Activated CD4-positive, alpha-beta T cell treated with anti-CD3 and anti-CD28 coated beads for 24 hours (primary cell): ENCODE measurements at places on chromosomes 11 and 22.
A peak's percentile ranks its signal among the peaks of the same experiment; 100 is the strongest.

GRCh38 chr22:43704051-43704450, 108.1 kb downstream of the EFCAB6 start:
- DNase-seq: no peak

DNA sequence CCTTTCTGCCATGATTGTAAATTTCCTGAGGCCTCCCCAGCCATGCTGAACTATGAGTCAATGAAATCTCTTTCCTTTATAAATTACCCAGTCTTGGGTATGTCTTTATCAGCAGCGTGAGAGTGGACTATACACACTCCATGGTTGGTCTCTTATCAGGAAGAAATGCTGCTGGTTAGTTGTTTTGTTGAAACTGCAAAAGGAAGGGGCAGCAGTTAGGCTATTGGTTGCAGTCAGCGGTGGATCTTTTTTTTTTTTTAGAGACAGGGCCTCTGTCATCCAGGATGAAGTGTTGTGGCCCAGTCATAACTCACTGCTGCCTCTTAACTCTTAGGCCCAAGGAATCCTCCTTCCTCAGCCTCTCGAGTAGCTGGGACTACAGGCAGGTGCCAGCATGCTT, 51.7 kb downstream of the HSD17B12 start:
- no peak for DNase-seq

GRCh38 chr11:11416917-11417316, 63.9 kb upstream of the CSNK2A3 start:
- DNase-seq: no peak

DNA sequence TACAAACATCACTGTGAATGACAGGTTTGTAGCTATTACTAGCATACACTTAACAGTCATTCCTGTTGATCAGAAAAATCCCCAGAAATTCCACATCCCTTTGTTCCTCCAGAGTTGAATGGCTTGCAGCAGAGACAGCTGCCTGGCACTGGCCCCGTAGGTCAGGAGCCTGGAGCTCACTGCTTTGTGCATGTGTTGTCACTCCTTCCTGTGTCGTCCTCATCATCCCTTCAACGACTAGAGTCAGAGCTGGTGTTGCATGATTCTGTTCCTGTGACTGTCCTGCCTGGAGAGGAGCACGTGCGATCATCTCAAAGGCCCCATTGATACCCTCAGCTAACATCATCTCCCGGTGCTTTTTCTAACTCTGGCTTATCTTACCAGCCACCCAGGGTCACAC, 58.3 kb downstream of the LDLRAD3 start:
- no peak for DNase-seq

DNA sequence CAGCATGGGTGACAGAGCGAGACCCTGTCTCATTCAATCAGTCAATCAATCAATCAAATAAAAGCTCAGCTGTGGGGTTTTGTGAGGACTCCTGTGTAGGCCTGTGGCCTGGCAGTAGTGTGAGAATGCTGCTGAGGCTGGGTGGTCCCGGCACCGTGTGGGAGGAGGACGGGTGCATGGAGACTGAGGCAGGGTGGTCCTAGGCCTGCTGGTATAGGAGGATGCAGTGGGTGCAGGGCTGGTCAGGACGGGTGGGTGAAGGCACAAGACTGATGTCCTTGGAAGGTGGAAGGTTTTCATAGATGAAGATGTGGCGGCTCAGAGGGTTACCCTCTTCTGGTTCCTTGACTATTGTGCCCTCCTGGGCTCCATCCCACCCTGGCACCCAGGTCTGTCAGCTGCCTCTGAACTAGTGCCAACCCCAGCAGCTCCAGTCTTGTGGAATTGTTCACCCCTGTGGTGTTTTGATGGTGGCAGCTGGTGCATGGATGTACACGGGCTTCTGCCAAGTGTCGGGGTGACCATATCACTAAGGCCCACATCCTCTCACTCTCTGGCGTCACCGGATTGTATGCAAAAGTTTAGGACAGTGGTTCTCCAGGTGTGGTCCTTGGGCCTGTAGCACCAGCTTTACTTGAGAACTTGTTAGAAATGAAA, 23.7 kb downstream of the TANGO2 start:
- no peak for DNase-seq

DNA sequence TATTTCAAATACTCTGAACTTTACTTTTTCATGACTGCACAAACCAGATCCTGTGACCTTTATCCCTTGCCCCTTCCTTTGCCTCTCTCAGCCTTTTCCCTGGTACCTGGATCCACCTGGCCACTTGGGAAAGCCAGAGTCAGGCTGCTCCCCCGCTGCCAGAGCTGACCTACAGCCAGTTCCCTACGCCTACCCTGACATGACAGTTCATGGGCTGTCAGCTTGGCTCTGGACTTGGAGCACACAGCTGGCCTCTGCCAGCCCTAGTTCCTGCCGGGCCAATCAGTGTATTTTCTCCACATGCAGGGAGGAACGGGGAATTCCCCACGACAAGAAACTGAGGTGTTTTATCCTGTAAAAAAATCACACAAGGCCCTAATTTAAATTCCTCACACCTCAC, 382.6 kb downstream of the INSC start:
- no peak for DNase-seq

- DNase-seq: no peak
Measured at GRCh38 chr11:118838905-118839553, 44.7 kb upstream of the CXCR5 start.

GRCh38 chr11:89267660-89268302, 90.1 kb downstream of the TYR start:
- DNase-seq: no peak

DNA sequence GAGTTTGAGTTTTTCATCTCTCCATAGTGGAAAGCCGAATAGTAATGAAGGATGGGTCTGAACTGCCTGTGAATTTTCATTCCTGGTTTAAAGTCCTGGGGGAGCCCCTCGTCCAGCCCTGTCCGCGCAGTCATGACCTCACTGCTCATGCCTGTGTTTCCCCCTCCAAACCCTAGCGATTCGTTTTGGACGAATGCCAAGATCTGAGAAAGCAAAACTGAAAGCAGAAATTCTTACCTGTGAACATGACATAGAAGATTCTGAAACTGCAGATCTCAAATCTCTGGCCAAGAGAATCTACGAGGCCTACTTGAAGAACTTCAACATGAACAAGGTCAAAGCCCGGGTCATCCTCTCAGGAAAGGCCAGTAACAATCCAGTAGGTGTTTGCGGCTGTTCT, 30.5 kb downstream of the CDPF1 start:
- DNase-seq: no peak

GRCh38 chr11:44213148-44213547, 96.8 kb downstream of the ALX4 start:
- no peak for DNase-seq

DNA sequence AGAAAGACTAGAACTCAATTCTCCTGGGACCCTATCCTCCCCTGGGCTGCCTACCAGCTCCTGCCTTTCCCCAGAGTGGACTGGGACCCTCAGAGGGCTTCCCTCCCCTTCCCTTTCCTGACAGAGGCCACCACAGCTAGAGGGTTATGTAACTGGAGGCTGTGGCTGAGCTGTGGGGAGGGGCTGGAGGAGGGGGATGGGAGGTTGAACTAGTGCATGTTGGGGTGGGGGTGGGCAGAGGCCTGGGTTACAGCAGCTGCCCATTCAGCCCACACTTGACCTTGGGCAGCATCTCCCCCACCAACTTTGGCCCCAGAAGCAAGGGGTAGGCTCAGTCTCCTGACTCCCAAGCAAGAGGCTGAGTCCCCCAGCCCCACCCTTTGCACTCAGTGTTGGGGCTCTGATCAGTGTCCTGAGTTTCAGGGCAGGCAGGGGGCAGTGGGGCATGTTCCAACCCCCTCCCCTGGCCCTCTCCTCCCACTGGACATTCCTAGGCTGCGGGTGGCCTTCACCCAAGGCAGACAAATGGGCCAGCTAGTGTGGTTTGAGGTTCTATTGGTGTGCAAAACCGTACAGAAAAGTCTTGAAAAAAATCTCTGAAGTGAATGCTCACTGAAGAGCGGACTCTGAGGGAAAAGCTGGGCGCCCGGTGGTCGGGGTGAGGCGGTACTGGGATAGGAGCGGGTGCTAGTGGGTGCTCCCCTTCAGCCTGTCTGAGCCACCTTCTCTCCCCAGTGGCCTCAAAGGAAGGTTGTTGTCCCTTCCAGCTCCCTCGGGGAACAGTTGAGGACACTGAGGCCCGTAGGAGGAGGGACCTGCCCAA, 3.8 kb downstream of the KCNC1 start:
- no peak for DNase-seq

DNA sequence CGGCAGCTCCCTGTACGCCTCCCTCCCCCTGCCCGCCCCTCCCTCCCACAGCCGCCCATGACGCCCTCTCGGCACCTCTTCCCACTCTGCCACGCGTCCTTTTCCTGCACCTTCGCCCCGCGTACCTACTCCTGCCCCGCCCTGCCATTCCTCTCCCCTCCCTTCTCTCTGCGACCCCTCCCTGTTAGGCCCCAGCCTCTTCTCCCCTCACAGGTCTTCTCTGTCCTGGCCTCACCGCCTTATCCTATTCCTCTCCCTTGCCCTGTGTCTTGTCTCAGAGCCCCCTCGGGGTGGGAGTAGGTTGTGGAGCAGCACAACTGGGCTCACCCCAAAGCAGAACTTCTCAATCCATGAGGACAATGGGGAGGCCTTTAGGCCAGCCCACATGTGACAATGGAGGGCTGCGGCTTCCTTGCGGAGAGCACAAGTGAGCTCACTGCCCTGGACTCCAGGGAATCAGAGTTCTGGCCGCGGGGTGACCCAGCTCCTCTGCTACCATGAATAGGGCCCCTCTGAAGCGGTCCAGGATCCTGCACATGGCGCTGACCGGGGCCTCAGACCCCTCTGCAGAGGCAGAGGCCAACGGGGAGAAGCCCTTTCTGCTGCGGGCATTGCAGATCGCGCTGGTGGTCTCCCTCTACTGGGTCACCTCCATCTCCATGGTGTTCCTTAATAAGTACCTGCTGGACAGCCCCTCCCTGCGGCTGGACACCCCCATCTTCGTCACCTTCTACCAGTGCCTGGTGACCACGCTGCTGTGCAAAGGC, 539 bp downstream of the SLC35C1 start:
- DNase-seq: no peak

DNA sequence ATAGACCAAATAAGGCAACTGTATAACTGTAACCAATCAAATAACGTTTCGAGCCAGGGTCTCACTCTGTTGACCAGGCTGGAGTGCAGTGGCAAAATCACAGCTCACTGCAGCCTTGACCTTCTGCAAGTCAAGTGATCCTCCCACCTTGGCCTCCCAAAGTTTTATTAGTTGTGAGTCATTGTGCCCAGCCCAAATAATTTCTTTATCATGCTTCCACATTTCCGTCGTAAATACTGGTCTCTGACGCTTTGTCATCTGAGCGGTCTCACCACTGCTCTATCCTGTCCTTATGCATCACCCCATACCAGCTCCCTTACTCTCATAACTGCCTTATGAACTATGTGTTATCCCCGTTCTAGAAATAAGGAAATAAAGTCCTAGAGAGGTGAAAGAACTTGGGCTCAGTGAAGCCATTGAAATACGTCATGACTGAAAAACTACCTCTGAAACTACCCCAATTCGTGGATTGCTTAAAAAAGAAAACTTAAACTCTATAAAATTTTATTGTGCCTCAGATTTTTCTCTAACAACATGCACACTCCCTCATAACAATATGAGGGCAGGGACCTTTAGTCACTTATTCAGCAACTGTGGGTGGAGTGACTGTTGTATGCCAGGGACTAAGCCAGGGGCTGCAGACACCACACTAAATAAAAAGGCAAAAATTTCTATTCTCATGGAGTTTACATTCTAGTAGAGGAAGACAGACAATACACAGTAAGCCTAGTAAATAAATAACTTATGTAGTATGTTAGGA, 15.8 kb upstream of the RTN4RL2 start:
- no peak for DNase-seq

DNA sequence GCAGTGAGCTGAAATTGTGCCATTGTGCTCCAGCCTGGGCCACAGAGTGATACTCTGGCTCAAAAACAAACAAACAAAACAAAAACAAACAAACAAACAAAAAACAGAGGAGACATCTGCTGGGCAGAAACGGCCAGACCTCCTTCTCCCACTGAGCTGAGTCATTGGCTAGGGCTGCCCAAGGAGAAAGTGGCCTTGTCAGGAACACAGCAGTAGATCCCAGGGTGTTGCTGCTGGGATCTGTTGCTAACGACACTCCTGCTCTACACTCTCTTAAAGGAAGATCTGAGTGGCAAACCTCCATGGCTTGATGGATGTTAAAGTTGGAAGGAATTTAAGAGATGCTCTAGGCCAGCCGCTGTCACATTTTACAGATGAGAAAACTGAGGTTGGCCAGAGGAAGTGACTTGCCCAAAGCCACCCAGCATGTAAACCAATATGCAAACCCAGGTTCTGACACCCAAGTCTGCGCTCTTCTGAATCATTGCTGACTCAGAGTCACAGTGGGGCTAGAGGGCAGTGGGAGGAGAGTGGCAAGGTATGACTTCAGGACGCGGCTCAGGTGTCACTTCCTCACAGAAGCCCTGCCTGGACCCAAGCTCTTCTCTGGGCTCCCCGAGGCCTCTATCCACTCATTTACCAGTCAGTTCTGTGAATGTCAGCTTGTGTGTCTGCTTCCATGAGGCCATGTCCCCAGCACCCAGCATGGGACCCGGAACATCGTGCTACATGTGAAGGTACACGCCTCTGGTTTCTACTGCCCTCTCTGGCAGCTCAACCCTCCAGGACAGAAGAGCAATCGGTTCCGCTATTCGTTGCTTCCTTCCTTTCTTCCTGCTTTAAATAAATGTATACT, 11.3 kb upstream of the GDPD5 start:
- no peak for DNase-seq

DNA sequence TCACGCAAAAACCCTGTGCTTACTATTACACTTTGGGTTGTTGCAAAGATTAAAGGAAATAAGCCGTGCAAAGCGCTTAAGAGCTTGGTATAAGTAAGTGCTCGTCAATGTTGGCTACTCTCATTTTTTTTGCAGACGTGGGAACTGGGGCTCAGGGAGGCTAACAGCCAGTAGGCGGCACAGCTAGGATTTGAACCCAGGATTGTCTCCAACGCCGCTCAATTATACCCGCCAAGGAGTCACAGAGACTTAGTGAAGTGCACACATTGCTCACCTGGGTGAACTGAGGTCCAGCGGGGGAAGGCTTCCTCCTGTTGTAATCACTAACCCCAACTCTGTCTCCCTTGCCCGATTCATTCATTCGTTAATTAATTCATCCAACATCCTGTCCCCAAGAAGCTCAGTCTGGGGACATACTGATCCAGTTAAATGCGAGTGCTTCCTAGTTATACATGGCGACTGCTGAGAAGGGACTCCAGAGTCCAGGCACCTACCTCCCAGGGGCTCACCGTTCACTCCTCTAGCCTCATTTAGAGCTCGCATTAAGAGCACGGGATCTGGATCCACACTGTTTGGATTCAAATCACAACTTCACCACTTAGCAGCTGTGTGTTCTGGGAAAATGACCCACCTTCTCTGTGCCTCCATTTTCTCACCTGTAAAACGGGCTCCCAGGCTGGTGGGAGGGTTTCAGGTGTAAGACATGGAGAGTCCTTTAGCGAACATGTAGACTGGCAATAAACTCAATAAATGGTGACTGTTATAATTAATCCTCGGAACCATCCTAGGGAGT, 838 bp upstream of the MTFP1 start:
- peak; percentile 16 for DNase-seq

- no peak for DNase-seq
Measured at GRCh38 chr11:61056571-61056970, 45.7 kb upstream of the CD5 start.
